H54 (cell line): ENCODE measurements at places on chromosomes 4 and X.

DNA sequence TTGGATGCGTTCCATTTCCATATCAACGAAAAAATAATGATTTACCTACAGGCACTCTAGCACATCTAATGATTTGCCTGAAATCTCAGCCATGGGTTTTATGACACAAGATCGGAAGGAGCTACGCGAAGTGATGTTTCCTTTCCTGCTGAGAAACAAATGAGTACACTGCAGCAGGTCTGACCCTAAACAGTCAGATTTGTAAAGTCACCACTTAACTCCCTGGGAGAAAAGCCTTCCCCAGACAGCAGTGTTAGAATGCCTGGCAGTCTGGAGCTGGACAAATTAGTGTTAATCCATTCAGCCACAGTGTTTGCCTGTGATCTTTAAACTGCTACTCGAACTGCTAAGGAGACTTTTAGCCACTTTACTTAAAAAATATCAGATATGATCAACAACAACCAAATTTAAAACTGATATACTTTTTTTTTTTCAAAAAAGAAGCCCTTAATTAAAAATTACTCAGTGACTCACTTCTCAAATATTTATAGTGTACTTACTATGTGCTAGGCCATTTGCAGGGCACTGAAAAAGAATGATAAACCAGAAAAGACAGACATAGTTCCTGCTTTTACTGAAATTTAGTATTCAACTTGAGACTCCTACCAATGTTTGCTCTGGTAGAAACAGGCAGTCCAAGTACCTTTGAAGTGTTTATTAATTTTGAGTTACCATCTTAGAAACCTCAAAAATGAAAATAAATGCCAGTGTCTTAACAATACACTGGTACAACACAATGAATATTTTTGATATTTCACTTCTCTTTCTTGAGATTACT, 104.5 kb downstream of the SHISA3 start:
- DNase-seq = no peak

GRCh38 chr4:187603093-187604025, 392.2 kb upstream of the ZFP42 start:
- DNase-seq = no peak

GRCh38 chr4:42785817-42786216, 106.7 kb upstream of the GRXCR1 start:
- DNase-seq = no peak

- DNase-seq = no peak
Measured at GRCh38 chr4:143653031-143653430, 47.4 kb downstream of the FREM3 start.

GRCh38 chr4:158234671-158235070, 24.4 kb downstream of the TMEM144 start:
- no peak for DNase-seq

- DNase-seq = no peak
Measured at GRCh38 chr4:154822775-154823174, 41.7 kb downstream of the RBM46 start.

GRCh38 chr4:76430519-76431388, 4.3 kb upstream of the SHROOM3 start:
- DNase-seq = no peak

GRCh38 chrX:68912113-68912512, 83.3 kb downstream of the EFNB1 start:
- DNase-seq = no peak

GRCh38 chrX:150094996-150095395, 156.7 kb upstream of the EOLA2 start:
- no peak for DNase-seq

DNA sequence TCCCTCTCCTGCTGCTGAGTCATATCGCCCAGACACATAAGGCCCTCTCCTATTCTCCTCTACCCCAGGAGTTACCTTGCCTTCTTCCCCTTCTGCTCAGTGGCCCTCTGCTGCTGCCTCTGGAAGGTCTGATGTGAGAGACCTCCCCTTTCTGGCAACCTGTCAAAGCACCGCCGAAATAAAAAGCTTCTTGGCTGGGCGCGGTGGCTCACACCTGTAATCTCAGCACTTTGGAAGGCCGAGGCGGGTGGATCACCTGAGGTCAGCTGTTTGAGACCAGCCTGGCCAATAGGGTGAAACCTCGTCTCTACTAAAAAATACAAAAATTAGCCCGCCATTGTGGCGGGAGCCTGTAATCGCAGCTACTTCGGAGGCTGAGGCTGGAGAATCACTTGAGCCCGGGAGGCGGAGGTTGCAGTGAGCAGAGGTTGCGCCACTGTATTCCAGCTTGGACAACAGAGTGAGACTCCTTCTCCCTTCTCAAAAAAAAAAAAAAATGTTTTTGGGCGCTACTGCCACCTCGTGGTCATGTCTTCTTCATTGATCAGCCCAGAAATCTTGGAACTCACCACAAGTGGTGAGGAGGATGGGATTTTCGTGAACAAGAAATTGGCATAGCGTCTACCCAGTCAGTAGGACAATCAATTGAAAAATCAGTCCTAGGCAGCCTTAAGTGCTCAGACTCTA, 8.6 kb upstream of the ZXDA start:
- DNase-seq = no peak

DNA sequence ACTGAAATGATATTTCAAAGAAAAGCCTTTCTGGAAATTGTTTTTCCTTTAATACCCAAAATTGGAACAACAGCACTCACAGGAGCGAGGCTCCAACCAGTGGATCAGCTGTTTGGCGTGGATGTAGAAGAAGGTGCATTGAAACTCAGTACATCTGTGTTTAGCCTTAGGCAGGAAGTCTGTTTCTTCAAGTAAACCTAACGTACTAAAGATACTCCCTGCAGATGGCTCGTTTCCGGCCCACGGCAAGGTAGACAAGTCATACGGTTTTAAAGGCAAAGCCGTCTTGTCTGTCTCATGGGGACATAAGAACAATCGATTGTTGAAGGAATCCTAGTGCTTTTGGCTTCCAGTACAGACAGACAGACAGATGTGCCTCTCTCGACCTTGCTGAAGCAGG, 50.0 kb upstream of the CLCN4 start:
- DNase-seq = no peak

GRCh38 chr4:189858435-189858834, 82.2 kb upstream of the FRG1 start:
- DNase-seq = no peak

GRCh38 chr4:174036111-174036510, 247.4 kb downstream of the FBXO8 start:
- DNase-seq = no peak

- no peak for DNase-seq
Measured at GRCh38 chr4:67702166-67702565, 1.2 kb upstream of the UBA6 start.

- no peak for DNase-seq
Measured at GRCh38 chr4:41644288-41644914, 104.1 kb downstream of the PHOX2B start.

DNA sequence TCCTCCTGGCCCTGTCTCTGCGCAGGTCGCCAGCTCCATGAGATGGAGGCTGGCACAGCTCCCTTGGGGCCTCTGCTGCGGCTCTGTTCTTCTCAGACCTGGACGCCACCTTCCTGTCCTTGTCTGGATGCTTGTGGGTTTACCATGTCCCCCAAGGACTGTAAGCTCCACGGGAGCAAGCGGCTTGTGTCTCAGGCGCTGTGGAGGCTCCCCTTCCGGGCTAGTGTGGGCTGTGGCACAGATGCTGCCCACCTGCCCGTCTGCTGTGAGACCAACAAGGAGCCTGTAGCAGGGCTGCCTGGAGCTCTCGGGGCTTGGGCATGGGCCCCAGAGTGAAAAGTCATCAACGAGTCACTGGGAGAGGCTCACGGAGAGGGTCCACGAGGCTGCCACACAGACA, 25.2 kb downstream of the NAT8L start:
- DNase-seq = no peak

DNA sequence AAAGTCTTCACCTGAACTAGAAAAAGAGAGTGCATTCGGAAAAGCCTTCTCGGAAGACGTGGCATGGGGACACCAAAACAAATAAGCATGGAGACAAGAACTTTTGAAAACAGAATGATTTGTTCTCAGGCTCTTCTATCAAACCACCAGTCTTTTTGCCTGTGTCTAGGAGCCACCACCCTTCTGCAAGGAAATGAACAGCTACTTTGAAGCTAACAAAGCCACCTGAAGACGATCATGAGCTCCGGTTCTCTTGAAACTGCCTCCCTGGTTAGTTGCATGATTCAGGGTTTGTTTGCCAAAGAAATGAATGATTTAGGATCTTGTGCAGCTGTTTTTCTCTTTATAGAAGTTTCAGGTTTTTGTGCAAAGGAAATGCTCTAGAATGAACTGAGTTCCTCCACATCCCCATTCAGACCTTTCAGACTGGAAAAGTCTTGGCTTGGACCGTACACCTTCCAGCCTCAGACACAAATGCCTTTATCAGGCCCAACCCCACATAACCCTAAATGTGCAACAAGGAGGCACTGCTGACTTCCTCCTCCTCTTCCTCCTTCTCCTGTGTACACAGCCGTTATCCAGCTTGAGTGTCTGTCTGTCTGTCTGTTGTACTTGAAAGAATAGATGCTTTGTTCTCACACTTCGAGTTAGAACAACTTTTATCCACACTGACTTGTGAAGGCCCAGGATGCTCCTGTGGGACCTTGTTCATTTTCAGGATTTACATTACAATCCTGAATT, 334.8 kb upstream of the KLF3 start:
- no peak for DNase-seq

- DNase-seq = no peak
Measured at GRCh38 chrX:48613502-48614160, 16.3 kb downstream of the WDR13 start.

- no peak for DNase-seq
Measured at GRCh38 chrX:9204560-9204959, 170.6 kb upstream of the FAM9B start.

DNA sequence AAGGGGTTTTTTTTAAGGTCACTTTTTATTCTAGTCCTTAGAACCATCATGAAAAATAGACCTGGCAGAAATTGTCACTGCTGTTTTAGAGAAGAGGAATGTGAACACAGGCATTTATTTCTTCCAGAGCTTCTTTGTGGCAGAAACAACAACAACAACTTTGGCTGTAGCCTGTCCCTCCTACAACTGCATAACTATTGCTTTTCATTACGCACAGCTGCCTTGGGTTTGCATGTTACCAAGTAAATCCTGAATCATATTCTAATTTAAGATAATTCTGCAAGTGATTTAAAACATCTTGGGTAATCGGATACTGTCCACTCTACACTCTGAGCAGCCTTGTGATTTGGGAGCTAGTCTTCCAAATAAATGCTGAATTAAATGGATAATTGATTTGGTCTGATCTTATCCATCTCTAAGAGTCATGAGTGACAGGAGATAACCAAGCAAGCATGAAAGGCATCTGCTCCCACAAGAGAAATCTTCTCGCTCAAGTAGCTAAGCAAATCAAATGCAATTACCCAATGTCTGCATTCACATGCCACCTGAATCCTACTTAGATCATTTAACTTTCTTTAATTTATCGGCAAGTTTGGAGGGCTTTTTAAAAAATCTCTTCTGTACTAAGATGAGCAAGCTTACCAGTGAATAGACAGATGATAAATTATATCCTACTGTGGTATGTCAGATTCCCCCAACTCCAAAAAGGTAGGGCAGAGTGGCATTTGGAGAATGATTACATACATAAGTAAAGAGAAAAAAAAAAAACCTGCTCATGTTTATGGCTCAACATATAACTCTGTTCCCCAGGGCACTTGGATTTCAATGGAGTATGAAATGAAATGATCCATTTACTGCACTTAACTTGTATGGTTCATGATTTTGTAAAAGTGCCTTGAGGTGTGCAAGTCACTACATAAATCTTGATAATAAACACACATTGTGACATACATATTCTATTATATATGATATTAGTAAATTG, 73.6 kb downstream of the EGF start:
- DNase-seq = no peak

GRCh38 chrX:144730471-144730870, 516.8 kb upstream of the SPANXN1 start:
- no peak for DNase-seq

DNA sequence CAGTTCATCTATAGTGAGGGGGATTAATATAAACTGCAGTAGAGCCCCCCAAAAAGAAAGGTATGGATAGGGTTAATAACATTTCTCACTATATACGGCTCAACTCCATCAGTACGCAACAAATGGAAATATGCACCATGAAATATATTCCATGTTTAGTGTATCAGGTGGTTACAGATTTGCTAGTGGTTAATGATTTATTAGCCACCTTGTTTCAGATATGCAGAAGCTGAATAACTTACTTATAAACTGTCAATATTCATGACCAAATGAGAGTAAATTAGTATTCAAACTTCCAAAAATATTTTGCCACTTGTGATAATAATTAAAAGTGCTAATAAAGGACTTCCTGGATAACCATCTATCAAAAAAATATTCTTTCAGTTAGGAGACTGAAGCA, 14.8 kb downstream of the AMTN start:
- no peak for DNase-seq

DNA sequence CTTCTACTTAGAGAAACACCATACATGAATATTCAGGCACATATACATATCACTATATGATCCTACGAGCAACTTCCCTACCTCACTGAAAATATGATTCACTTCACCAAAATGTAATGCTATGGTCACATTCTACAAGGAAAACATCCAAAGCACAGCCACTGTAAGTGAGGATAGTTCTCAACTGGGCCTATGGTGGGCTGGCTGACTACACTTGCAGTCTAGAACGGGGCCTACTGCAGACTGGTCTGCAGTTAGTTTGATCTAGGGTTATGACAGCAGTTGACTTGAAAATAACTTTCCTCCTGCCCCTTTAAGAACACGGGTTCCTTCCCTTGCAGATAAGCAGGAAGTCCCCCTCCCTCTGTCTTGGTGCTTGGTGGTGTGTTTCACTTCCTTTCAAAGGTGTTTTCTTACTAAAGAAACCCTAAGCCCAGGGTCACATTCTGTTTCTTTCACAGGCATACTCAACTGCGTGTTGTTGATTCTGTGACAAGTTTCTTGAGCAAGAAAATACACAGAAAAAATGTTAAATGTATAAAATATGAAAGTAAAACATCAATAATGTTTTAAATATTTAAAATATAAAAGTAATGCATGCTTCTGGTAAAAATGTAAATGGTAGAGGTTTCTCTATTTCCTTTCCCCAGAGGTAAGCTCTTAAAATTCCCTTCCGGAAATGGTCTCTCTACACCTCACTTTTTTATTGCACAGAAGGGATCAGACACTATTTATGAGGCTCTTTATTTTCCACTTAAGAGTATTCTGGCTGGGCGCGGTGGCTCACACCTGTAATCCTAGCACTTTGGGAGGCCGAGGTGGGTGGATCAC, 18.0 kb upstream of the TMSB4X start:
- DNase-seq = no peak

- DNase-seq = no peak
Measured at GRCh38 chr4:36734334-36734733, 452.9 kb downstream of the DTHD1 start.

GRCh38 chrX:52262195-52262546, 77.5 kb downstream of the MAGED4 start:
- no peak for DNase-seq

- DNase-seq = no peak
Measured at GRCh38 chr4:87979810-87980209, 4.3 kb downstream of the SPP1 start.

DNA sequence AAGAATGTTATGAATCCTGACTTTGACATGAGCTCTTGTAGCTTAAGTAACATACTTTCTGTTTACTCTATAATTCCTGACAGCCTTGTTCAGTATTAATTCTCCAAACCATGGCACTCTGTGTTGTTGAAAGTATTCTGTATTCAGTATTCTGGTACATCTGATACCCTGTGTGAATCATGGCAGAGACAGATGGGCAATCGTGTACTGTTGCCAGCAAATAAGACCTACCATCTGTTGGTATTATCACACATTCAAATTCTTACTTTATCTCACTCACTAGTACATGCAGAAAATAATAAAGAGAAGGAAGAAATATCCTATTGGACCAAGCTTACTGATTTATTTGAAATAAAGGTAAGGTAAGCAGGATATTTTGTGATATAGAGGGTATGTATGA, 7.9 kb downstream of the MBTPS2 start:
- DNase-seq = no peak

- DNase-seq = no peak
Measured at GRCh38 chrX:142233400-142233799, 28.3 kb upstream of the MAGEC2 start.
